HuH-7 (cell line): ENCODE measurements at places on chromosomes 1 and 21.

- DNase-seq, result no peak
These were observed 449.0 kb downstream of the MATN1 start for GRCh38 chr1:30274173-30274970.

GRCh38 chr1:157176591-157177121, 38.5 kb upstream of the ETV3 start:
- DNase-seq, result no peak

DNA sequence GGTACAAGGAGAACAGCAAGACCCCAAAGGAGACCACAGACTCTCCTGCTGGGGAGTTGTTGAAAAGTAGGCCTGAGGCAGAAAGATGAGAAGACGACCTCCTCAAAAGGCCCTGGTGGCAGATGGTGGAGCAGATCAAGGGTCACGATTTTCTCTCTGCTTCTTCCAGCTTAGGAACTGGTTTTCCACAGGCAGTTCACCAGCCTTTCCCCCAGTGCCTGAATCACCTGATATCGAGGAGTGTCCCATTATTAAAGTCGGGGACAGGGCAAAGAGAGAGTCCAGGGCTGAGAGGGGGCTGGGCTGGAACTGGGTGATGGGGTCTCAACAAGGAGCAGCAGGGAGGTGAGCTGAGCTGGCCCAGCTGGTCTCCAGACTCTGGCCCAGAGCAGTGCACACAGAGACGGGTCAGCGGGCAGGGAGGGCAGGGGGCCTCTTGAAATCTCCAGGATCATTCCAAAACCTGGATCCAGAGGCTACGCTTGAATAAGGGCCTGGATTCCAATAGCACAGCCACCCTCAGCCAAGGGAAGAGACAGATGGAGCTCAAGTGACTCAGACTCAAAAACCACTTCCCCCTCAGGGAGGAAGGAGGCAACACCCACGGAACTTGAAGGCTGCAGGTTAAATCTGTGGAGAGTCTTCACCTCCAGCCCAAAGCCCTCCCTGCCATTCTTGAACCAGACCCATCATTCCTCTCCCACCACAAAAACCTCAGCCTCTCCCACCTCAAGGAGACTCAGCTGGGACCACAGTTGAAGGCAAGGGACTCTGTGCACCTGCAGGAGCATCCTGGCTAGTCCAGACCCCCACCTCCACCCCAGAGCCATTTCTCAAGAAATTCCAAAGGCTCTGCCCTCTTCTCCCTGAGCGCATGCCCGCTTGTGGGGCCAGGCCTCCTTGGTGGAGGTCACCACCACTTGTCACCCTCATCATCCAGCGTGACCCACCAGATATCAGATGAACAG, at the start of gene S100A5:
Gene S100A5 (minus strand): TSS at position 541 of the 968 bp plus-strand sequence. CDS start 743 bp downstream, outside the sequence.
- DNase-seq, result no peak

- DNase-seq, result no peak
These were observed 37.3 kb upstream of the STUM start for GRCh38 chr1:226511296-226511695.

DNA sequence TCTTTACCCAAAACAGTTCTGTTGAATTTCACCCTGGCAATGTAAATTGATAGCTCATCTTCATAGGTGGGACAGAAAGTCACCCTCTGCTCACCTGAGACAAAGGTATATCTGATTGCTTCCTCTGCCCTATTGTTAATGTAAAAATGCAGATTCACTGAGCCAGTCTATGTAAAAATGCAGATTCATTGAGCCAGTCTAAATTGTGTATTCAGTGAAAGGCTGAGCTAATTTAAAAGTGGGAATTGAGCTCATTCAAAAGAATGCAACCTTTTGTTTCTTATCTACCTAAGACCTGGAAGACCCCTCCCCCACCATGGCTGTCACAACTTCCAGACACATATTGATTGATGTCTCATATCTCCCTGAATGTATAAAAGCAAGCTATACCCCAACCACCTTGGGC, 4.8 kb upstream of the MYSM1 start:
- DNase-seq, result no peak

GRCh38 chr1:231670755-231671154, 44.2 kb downstream of the DISC1 start:
- DNase-seq, result no peak

DNA sequence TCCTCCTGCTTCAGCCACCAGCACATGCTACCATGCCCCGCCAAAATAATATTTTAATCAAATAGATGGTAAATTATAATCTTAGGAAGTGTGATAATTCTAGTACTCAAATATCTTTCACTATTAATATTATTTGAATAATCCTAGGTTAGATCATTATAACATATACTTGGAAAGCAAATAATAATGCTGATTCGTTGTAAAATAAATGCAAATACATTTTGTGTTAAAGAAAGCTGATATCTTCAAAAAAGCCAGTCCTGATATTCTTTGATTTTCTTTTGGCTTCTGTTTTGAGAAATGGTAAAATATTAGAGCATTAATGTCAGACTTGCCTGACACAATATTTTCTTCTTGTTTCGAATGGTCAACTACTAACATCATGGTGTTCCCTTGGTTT, 116.3 kb upstream of the ADAMTS5 start:
- no peak for DNase-seq

DNA sequence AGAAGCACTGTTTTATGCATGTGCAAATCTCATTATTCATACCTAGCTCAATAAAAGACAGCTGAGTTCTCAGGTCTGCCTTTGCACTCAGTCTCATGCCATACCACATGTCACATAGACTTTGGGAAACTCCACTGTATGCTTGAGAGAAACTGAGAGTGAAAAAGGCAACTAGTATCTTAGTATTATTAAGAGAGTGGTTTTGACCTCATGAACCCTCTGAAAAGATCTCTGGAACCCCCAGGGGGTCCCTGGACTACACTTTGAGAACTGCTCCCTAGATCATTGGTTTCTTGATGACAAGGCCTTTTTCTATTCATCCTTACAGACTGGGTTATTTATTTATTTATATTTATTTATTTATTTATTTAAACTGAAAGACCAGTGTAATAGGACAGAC, 3.7 kb upstream of the RHEX start:
- DNase-seq, result no peak

GRCh38 chr1:21874328-21874727, 62.3 kb downstream of the LDLRAD2 start:
- no peak for DNase-seq

GRCh38 chr1:2556277-2556677, at the start of gene TNFRSF14:
TNFRSF14 (plus strand) TSS chr1:2556371; CDS start chr1:2556665, 294 bp downstream.
- peak; percentile 56 for DNase-seq

DNA sequence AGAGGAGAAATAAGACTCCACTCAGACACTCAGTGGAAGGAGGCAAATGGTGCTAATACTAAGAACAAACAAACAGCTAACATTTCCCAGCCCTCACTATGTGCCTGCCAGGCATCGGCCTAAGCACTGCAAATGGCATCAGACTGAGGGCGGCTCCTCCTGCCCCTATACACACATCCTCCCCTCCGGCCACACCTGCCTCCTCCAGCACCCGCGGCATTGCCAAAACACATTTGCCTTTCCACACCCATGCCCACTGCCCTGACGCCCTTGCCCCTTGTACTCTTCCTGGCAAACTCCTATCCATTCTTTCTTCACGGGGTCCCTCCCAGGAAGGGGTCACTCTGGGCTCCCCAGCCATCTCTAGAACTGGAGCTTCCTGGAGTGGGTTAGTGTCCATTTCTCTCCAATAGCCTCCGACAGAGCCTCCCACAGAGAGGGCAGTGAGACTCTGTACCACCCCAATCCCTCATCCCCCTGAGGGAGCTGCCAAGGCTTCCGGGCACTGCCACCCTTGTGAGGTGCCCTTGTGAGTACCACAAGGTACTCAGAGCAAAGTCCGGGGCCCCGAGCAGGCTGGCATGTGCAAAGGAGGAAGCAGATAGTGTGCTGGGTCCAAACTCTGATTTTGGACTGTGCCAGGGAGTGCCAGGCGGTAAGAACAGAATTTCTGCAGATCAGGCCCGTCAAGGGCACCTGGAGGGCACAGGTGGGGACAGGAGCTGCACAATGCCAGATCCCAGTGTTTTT, 959 bp downstream of the AKR7A3 start:
- no peak for DNase-seq

DNA sequence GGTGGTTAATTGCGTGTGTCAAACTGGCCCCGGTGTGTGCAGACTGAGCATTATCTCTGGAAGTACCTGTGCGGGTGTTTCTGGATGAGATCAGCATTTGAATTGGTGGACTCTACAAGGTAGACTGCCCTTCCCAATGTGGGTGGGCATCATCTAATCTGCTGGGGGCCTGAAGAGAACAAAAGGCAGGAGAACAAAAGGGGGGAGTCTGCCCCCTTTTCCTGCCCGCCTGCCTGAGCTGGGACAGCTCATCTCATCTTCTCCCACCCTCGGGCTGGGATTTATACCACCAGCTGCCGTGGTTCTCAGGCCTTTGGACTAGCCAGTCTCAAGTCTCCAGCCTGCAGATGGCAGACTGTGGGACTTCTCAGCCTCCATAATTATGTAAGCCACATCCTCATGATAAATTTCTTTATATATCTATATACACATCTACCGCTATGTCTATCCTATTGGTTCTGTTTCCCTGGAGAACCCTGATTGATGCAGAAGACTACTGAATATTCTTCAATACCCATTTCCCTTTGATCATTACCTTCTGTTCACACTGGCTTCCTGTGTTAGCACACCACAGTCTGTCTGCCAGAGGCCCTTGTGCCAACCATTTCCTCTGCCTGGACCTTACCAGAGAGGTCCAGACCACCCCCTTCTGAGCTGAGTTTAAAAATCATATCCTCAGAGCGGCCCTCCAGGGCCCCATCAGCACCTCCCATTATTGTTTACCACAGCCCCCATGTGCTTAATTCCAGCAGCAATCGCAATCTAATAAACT, 25.2 kb downstream of the RCAN1 start:
- DNase-seq, result no peak

GRCh38 chr1:15707239-15707925, 23.3 kb downstream of the PLEKHM2 start:
- no peak for DNase-seq

DNA sequence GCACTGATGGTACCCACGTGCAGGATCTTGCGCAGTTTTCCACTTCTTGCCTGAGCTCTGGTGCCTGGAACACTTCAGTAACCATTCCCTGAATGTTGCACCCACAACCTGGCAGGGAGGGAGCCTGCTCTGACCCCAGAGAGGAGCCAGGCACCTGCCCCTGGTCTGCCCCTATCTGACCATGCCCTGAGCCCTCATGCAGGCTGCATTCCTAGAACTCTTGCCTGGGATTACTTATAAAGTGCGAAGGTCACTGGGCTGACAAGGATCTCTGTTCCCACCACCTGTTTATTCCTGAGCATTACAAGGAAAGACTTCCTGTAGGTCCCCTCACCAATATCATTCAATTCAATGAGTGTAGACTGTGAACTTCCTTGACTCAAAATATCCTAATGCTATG, 191.9 kb upstream of the FMN2 start:
- DNase-seq, result peak; percentile 33

- DNase-seq, result no peak
These were observed 1.2 kb upstream of the EPHA10 start for GRCh38 chr1:37765916-37766664.

GRCh38 chr1:153536012-153536670, 350 bp upstream of the S100A6 start:
- peak; percentile 76 for DNase-seq

- DNase-seq, result no peak
These were observed 252.4 kb upstream of the DUSP10 start for GRCh38 chr1:221994274-221994698.

GRCh38 chr1:175572932-175573868, 170.2 kb downstream of the TNR start:
- DNase-seq, result no peak

GRCh38 chr1:28538286-28538685, 14.6 kb upstream of the TRNAU1AP start:
- no peak for DNase-seq

- no peak for DNase-seq
These were observed 65.1 kb downstream of the WLS start for GRCh38 chr1:68167211-68167610.

DNA sequence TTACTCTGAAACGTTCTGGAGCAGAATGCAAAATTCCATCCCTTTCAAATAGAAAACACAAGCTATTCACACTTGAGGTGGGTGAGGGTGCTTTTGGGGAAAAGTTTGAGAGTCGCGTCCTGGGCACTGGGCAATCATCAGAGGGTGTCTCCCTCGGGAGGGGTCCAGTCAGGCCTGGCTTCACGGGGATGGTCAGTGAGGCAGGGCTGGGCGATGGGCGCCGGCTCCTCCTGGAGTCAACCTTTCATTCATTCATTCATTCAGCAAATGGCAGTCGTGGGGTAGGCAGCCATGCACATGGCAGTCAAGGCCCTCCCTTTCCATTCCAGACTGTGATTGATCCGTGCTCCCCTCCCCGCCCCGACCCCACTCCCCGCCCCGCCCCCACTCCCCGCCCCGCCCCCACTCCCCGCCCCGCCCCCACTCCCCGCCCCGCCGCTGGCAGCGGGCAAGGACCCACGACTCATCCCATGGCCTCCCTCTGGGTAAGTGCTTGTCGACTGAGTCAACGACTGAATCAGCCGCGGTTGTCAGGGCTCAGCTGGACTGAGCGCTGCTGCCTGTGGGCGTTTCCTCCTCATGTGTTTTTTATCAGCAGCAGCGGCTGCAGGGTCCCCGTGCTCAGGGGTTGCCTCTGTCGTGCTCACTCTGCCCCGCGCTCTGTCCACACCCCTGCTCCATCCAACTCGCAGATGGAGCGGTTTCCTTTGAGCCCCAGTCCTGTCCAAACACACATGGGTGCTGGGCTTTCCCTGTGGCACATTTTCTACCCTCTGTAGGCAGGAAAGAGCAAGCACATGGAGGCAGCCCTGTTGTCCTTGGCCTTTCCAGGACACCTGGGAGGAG, 12.5 kb upstream of the SPSB1 start:
- no peak for DNase-seq

- DNase-seq, result no peak
These were observed 97.1 kb downstream of the TRIM11 start for GRCh38 chr1:228309326-228310067.

GRCh38 chr1:178870944-178871343, at the start of gene ANGPTL1:
ANGPTL1 (minus strand) TSS chr1:178871077; CDS start chr1:178865776, 5,301 bp downstream.
- no peak for DNase-seq

DNA sequence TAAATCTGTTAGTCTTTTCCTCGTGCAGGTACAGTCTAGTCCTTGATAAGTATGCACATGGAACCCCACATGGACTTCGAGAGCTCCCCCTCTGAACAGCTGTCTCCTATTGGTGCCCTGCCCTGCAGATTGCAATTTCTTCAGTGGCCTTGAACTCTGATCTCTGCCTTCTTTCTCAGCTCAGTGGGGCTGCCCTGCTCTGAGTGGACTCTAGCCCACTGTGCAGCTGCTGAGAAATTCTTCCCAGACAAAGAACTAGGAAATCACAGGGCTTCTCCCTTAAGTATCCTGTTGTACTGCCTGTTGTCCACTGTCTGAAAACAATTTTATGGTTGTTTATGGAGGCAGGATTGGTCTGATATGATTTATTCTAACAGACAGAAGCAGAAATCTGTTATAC, 38.2 kb downstream of the ADAM30 start:
- DNase-seq, result no peak

- no peak for DNase-seq
These were observed 68.7 kb downstream of the DEGS1 start for GRCh38 chr1:224251741-224252146.

DNA sequence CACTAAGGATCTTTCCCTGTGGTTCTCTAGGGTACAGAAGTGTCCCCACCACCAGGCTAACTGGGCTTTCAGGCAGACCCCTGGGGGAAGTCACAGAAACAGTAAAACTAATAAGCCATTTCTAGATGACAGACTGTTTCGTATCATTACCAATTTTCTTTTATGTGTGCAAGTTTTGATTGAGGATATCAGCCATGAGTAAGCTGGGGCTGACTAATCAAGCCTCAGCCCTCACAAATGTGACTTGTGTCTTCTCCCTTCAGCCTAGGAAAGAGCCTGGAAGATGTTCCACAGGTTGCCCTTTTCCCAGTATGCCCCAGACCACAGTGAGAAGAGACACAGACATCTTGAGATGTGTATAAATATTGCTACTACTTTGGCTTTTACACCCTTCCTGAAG, 10.5 kb downstream of the PTGFRN start:
- DNase-seq, result no peak
